Colonic mucosa (tissue), 4 donors: ENCODE measurements at places on chromosomes 13 and 19.

GRCh38 chr19:13025819-13026456 is 30.7 kb downstream of the NFIX start:
- H3K4me1 ChIP-seq = peaks cover 4% of the 10 kb centered on the region
- peak overlapping the region; percentile 25 for H3K4me3 ChIP-seq
- no peaks in the 10 kb centered on the region for H3K36me3 ChIP-seq

GRCh38 chr13:99196466-99197116 is 4.1 kb upstream of the UBAC2 start:
- H3K36me3 ChIP-seq = no peaks in the 10 kb centered on the region
- no peaks in the 10 kb centered on the region for H3K27me3 ChIP-seq
- H3K27ac ChIP-seq = peak overlapping the region; percentile 97
- peaks cover 13% of the 10 kb centered on the region for H3K4me1 ChIP-seq
- no peak overlapping the region for H3K4me3 ChIP-seq

GRCh38 chr13:104253063-104253680 is 1187.0 kb upstream of the SLC10A2 start:
- no peaks in the 10 kb centered on the region for H3K27me3 ChIP-seq
- H3K4me1 ChIP-seq = no peaks in the 10 kb centered on the region
- no peak overlapping the region for H3K4me3 ChIP-seq
- H3K27ac ChIP-seq = no peak overlapping the region

DNA sequence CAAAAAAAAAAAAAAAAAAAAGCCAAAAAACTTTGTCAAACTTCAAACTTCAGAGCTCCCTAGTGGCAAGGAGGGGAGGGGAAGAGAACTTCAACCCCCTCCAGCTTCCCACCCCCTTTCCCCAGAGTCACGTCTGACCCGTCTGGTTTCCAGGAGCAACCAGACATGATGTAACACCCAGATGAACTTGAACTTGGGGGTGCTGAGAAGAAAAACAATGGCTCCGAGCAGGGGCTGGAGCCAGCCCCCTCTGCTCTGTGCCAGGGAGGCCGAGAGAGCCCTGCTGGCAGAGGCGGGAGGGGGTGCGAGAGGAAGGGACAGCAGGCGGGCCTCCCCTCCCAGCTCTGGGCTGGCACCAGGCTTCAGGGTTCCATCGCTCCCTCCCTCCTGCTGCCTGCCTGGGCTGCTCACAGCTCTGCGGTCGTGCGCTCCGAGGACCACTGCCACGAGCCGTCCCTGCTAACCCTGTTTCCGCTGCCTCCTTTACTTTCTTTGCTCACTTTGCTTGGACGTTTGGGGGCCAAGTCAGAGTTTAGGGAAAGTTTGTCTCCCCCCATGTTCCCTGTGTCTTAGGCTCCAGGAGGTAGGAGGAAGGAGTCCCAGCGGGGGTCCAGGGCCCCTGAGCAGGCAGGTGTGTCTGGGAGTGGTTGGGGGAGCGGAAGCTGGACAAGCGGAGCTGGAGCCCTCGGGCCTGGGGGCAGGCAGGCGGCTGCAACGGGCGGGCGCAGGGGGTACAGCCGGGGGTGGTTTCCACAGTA is 11.1 kb downstream of the LYL1 start:
- H3K4me3 ChIP-seq = no peak overlapping the region
- H3K27me3 ChIP-seq = no peaks in the 10 kb centered on the region
- H3K4me1 ChIP-seq = peaks cover 10% of the 10 kb centered on the region
- H3K36me3 ChIP-seq = no peaks in the 10 kb centered on the region
- H3K27ac ChIP-seq = peak overlapping the region; percentile 7

- no peak overlapping the region for H3K4me3 ChIP-seq
- DNase-seq = no peak
- no peaks in the 10 kb centered on the region for H3K36me3 ChIP-seq
- H3K27me3 ChIP-seq = no peaks in the 10 kb centered on the region
- H3K4me1 ChIP-seq = no peaks in the 10 kb centered on the region
Observed at GRCh38 chr13:93762708-93763426, 536.3 kb downstream of the GPC6 start.

DNA sequence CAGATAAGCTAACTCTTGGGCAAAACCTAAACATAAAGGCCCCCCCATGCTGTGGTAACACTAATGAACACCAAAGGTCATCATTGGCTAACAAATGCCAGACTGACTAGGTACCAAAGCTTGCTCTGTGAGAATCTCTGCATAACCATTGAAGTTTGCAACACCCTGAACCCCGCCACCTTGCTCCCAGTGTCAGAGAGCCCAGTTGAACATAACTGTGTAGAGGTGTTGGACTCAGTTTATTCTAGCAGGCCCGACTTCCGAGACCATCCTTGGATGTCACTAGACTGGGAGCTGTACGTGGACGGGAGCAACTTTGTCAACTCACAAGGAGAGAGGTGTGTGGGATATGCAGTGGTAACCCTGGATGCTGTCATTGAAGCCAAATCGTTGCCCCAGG is 602.2 kb downstream of the UQCRFS1 start:
- no peak for DNase-seq
- H3K27me3 ChIP-seq = no peaks in the 10 kb centered on the region
- no peak overlapping the region for H3K4me3 ChIP-seq
- H3K27ac ChIP-seq = no peak overlapping the region
- no peaks in the 10 kb centered on the region for H3K36me3 ChIP-seq

GRCh38 chr13:40770609-40770933 is 419 bp downstream of the MRPS31 start:
- peak overlapping the region; percentile 79 for H3K27ac ChIP-seq
- no peak for DNase-seq
- H3K36me3 ChIP-seq = no peaks in the 10 kb centered on the region
- H3K4me1 ChIP-seq = no peaks in the 10 kb centered on the region
- H3K27me3 ChIP-seq = no peaks in the 10 kb centered on the region
- peak overlapping the region; percentile 65 for H3K4me3 ChIP-seq

- H3K36me3 ChIP-seq = no peaks in the 10 kb centered on the region
- no peaks in the 10 kb centered on the region for H3K27me3 ChIP-seq
- DNase-seq = peak; percentile 53
- no peaks in the 10 kb centered on the region for H3K4me1 ChIP-seq
- no peak overlapping the region for H3K4me3 ChIP-seq
Observed at GRCh38 chr19:23283925-23284324, 33.7 kb upstream of the ZNF724 start.

- H3K4me3 ChIP-seq = no peak overlapping the region
- H3K36me3 ChIP-seq = no peaks in the 10 kb centered on the region
- H3K27ac ChIP-seq = no peak overlapping the region
- no peaks in the 10 kb centered on the region for H3K27me3 ChIP-seq
- DNase-seq = no peak
Observed at GRCh38 chr13:27721681-27722080, 70.6 kb upstream of the GSX1 start.

DNA sequence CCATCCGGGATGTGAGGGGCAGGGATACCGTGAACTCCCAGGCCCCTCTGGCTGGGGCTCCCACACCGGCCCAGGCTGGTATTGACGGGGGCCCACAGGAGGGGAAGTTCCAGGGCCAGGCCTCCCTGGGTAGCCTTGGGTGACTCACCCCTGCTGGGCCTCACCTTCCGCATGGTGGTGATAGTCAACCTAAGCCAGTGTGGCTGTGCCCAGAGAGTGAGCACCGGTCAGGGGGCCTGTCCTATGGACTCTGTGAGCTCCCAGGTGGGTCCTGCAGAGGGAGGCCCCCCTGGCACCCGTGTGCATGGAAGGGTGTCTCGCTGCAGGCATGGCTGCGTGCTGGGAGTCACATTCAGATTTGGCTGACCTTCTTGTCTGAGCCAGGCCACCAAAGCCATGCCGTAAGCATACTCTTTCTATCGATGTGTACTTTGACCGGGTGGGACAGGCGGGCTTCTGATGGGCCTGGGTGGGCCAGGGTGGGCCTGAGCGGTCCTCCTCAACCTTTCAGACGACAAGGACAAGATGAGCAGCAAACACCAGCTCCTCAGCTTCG is 27.6 kb downstream of the DHX34 start:
- H3K4me1 ChIP-seq = no peaks in the 10 kb centered on the region
- H3K27me3 ChIP-seq = no peaks in the 10 kb centered on the region
- no peak for DNase-seq
- no peak overlapping the region for H3K27ac ChIP-seq

DNA sequence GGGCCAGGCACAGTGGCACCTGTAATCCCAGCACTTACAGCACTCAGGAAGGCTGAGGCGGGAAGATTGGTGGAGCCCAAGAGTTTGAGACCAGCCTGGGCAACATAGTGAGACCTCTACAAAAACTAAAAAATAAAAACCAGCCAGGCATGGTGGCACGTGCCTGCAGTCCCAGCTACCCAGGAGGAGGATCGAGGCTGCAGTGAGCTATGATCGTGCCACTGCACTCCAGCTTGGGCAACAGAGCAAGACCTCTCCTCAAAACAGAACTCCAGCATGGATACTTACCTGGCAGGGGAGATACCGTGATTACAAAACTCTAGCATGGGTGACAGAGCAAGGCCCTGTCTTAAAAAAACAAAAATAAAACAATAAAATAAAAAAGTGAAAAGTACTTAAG is 95.3 kb downstream of the GJA3 start:
- no peak overlapping the region for H3K4me3 ChIP-seq
- no peaks in the 10 kb centered on the region for H3K4me1 ChIP-seq
- H3K27me3 ChIP-seq = no peaks in the 10 kb centered on the region
- DNase-seq = no peak
- H3K27ac ChIP-seq = no peak overlapping the region

DNA sequence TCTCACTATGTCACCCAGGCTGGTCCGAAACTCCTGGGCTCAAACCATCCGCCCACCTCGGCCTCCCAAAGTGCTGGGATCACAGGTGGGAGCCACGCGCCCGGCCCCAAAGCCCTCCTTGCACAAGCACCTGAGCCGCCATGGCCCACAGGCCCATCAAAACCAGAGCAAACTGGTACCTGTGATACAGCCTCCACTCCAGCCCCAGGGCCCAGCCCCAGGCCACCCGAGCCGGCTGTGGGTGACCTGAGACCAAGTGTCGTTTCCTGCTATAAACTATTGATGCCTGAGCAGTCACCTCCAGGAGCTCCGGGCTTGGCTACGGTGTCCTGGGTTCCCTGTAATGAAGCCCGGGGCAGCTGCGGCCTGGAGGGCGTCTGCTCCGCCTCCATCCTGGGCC is 9.7 kb upstream of the PTBP1 start:
- no peaks in the 10 kb centered on the region for H3K36me3 ChIP-seq
- no peaks in the 10 kb centered on the region for H3K4me1 ChIP-seq
- no peak overlapping the region for H3K27ac ChIP-seq
- no peaks in the 10 kb centered on the region for H3K27me3 ChIP-seq

DNA sequence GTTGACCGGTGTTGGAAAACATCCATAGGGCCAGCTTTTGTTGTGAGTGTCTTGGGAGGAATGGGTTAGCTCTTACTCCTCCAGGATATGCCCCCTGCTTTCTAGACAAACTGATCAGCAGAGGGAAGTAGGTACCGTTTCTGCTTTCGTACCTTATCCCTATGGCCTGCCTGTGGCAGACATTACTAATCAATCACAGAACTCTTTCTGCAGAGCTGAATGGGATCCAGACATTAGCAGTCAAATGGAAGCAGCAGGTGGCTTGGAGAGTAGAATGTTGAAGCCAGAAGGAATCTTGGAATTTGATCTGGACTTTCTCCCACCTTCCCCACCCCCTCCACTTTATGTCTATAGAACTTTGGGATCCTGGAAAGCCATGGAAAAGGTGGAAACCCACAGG is 17.1 kb downstream of the NWD1 start:
- H3K36me3 ChIP-seq = no peaks in the 10 kb centered on the region
- H3K4me3 ChIP-seq = no peak overlapping the region
- no peak overlapping the region for H3K27ac ChIP-seq

- H3K4me1 ChIP-seq = no peaks in the 10 kb centered on the region
- no peak for DNase-seq
- no peaks in the 10 kb centered on the region for H3K36me3 ChIP-seq
- H3K27ac ChIP-seq = no peak overlapping the region
Observed at GRCh38 chr13:93407551-93407950, 180.9 kb downstream of the GPC6 start.

DNA sequence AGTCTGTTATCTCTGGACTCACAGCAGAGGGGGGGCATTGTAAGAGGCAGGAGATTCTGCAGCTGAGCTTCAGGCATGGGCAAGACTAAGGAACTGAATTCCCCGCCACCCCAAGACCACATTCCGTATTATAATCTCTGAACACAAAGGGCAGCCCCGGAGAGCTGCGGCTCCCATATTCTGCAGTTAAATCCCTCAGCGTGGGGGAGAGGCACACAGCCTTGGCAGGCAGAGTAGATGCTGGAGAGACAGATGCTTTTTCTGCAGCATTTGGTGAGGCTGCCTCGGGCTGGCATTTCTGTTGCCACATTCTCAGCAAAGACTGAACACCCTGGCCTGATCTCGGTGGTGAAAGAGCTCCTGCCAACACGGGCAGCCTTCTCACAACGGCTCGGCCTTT is 12.9 kb downstream of the CHAF1A start:
- no peak for DNase-seq
- no peak overlapping the region for H3K4me3 ChIP-seq
- H3K36me3 ChIP-seq = no peaks in the 10 kb centered on the region
- no peaks in the 10 kb centered on the region for H3K4me1 ChIP-seq

DNA sequence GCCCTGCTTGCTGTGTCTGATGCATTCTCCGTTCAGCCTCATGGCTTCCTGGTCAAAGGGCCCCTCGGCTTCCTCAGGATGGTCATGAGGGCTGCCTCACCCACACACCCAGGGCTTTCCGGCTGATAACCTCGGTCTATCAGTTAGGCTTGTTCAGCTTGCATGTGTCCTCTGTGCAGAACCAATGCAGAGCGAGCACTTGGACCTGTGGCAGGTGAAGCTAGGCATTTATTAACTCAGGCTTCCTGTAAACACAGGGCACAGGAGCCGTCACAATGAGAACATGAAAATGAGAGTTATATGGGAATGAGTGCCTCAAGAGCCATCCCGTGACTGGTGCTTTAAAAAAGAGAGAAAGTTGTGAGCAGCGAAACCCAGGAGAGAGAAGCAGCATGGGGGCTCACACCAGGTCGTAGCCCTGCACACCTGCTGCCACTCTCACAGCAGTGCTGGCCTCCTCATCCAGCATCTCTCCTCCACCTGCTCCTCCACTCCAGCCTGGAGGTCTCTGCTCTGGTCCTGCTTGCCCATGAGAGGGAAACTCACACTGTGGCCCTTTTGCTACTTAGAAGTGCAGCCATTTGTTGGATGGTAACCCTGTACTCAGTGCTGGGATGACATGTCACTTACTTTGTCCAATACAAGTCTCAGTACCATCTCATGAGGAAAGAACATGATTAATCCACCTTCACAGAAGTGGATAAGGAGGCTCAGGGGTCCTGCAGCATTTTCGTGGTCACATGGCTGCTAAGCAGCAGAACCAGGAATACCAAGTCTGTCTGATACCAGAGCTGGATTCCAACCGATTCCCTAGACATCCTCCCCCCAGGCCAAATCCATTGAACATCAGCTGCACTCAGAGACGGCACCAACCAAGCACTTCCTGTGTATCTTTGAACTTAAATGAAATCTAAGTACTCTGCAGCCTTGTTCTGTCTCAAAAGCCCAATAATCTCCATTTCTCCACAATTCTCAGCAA is 50.5 kb upstream of the IRS2 start:
- H3K36me3 ChIP-seq = no peaks in the 10 kb centered on the region
- no peaks in the 10 kb centered on the region for H3K27me3 ChIP-seq
- DNase-seq = peak; percentile 69
- H3K4me1 ChIP-seq = peaks cover 4% of the 10 kb centered on the region
- no peak overlapping the region for H3K27ac ChIP-seq

DNA sequence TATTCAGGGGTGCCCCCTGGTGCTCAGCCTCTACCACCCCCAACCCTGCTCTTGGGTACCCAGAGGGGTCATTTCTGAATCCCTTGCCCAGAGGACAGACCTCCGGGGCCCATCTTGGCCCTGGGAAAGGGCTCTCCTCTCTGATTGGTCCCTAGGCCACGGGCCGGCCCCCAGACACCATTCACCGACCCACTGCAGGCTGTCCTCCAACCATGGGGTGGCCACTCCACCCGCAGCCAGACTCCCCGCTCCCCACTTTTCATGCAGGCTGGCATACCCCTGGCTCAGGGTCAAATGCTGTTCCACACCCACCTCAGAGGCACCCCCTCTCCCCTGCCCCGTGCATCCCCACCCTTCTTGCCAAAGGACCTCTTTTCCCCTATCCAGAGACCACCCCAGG is 14.8 kb downstream of the SMIM24 start:
- H3K4me1 ChIP-seq = no peaks in the 10 kb centered on the region
- no peaks in the 10 kb centered on the region for H3K36me3 ChIP-seq
- H3K27me3 ChIP-seq = no peaks in the 10 kb centered on the region
- DNase-seq = no peak
- H3K27ac ChIP-seq = no peak overlapping the region
